ENCODE measurements at places on chromosomes 6 and 20. TPM values are rescaled to one million over a fixed set of nuclear protein-coding genes. Genes with fewer than 3 reads are reported as not detected.

SLC17A3 gene
- not detected for total RNA-seq

FHL5 gene
- not detected for total RNA-seq

CLVS2 gene
- total RNA-seq: not detected

PNPLA1 gene
- total RNA-seq: 0.36 TPM
